Panc1 (cell line): ENCODE measurements at places on chromosomes 5 and 9. TPM values are rescaled to one million over a fixed set of nuclear protein-coding genes. Genes with fewer than 3 reads are reported as not detected.
A peak's percentile ranks its signal among the peaks of the same experiment; 100 is the strongest.

Gene IFNB1
- not detected for total RNA-seq

Gene SREK1
- total RNA-seq: 89.7 TPM

GRCh38 chr5:15282611-15283010 is 217.4 kb upstream of the FBXL7 start:
- H3K27me3 ChIP-seq: no peaks in the 10 kb centered on the region
- H3K27ac ChIP-seq: no peak overlapping the region
- no peak overlapping the region for H3K4me3 ChIP-seq
- no peaks in the 10 kb centered on the region for H3K4me1 ChIP-seq

GRCh38 chr9:134781591-134782302 is 98.9 kb upstream of the FCN2 start:
- no peaks in the 10 kb centered on the region; the same call in 1 of the 2 replicates for H3K4me1 ChIP-seq
- no peak for DNase-seq

DNA sequence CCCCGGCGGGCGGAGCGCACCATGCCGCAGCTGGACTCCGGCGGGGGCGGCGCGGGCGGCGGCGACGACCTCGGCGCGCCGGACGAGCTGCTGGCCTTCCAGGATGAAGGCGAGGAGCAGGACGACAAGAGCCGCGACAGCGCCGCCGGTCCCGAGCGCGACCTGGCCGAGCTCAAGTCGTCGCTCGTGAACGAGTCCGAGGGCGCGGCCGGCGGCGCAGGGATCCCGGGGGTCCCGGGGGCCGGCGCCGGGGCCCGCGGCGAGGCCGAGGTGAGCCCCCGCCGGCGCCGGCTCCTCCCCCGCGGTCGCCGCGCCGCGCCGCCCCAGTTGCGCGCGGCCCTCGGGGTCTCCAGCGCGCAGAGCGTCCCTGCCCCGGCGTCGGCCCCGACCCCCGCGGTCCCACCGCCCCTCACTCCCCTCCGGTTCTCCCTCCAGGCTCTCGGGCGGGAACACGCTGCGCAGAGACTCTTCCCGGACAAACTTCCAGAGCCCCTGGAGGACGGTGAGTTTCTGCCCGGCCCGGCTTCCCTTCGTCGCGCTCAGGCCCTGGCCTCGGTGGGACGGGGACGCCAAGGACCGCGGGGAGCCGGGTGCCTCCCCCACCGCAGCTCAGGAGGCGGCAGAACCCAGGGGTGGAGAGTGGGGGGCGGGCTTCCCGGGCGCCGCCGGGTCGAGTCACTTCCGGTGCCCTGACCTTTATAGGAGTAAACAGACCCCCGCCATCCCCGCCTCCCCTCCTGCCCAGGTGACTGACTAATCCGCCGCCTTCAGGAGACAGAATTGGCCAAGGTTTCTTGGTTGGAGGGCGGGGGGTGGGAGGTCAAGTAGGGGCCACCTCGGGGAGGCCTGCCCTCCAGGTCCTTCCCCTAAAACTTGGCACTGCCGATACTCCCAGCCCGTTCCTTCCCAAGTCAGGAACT is 665 bp downstream of the TCF7 start:
- peak overlapping the region; percentile 54 for H3K4me3 ChIP-seq
- DNase-seq: no peak
- no peaks in the 10 kb centered on the region for H3K27me3 ChIP-seq
- no peaks in the 10 kb centered on the region for H3K36me3 ChIP-seq
- 0 out of 2 replicates have a peak overlapping the region, but pooled peaks have one; percentile 34 for H3K27ac ChIP-seq
- peaks cover 8% of the 10 kb centered on the region; the same call in 1 of the 2 replicates for H3K4me1 ChIP-seq
